ENCODE measurements at places on chromosomes 6 and 20.

DNA sequence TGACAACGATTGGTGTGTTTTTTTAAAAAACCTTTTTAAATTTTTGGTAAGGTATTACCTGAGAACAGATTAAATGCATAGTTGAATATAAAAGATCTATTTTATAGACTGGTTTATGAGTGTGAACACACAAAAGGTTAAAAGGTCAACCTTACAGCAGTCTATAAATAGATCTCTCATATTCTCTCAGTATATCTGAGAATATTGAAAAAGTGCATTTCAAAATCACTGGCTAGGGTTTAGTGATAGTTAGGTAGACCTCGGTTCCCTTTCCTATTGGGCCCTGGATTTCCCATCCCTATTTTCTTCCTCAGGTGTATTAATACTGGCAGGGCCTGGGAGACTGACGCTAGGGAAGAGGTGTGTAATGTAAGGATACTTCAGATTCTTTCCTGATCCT, 723 bp upstream of the ZNF451 start:
- no peak for DNase-seq

- DNase-seq: no peak
Observed at GRCh38 chr20:57480444-57481160, 44.3 kb downstream of the CTCFL start.

DNA sequence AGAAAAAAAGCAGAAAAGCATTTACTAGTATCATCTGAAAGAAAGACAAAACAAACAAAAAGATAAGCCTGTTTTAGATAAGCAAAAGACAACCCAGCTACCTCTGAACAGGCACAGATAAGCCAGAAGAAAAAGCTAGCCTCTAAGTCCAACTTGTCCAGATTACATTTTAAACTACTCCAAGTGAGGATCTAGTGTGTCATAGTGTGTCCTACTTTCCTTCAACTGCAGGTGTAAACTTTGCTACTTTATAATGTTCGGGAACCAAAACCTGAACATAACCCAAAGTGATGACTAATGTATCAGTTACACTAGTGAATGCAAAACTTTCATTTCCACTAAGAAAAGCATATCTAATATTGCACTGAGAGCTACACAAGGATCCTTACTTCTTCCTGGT, 19.5 kb downstream of the ADNP start:
- no peak for DNase-seq

DNA sequence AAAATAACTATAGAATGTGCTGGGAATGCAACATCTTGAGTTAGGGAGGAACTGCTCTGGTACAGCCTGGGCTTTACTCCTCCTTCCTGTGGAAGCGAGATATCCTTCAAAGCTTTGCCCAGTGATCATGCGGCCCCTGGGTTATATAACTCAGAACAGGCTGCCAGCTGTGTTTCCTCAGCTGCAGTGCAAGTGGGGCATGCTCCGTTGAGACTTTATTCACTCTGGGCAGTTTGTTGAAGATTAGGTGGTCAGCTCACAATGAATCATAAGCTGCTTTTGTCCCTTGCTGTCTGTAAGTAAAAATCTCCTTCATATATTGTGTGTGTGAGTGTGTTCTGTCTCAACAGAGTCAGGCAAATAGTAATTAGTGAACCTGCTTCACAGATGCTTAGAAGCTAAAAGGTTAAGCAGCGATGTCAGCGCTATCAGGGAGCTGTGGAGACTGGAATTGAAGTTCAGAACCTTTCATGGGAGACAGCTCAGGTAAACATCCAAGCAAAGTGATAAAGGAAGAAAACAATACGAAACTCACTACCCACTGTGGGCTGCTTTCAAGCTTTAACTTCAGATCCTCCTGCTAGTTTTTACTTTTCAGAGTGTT, 688.4 kb downstream of the HTR1B start:
- DNase-seq: no peak

- DNase-seq: no peak
Observed at GRCh38 chr20:62042025-62042820, 23.5 kb downstream of the TAF4 start.

GRCh38 chr6:14384175-14384949, 266.8 kb downstream of the CD83 start:
- no peak for DNase-seq

DNA sequence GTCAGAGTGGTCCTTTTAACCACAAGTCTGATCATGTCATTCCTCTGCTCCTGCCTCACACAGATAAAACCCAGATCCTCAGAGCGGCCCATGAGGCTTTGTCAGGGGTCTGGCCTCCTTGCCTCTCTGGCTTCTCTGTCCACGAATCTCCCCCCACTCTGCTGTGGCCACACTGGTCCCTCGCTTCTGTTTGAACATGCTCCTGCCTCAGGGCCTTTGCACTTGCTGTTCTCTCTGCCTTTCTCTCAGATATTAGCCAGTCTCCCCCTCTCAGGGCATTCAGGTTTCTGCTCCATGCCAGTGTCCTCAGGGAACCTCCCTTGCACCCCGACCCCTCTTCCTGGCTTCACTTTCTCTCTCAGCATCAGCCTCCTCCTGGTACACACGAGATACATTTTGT, 518.5 kb downstream of the PREX1 start:
- no peak for DNase-seq

DNA sequence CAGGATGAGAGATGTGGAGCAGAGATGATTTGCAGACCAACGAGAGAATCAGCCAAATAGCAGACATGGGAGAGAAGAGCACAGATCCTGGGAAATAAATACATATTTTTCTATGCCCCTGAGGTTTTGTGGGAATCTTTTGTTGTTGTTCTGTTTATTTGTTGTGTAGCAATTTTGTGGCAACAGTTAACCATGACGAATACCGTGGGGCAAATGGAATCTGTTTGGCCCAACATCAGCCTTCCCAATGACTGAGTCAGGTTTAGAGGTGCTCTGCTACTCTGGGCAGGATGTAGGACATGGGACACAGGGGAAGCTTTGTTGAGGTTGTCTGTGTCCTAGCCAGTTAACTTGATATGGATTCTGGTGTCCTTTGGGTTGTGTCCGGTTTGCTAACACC, 7.9 kb upstream of the SLC2A10 start:
- no peak for DNase-seq

Measured in NCI-H1092 (cell line).